ENCODE measurements at places on chromosomes 5 and 9. TPM values are rescaled to one million over a fixed set of nuclear protein-coding genes. Genes with fewer than 3 reads are reported as not detected.

TAF1L gene
- total RNA-seq = not detected

CSF2 gene
- 164 TPM for total RNA-seq

RPP25L gene
- 27.2 TPM for total RNA-seq

- DNase-seq = no peak
Measured at GRCh38 chr5:40871177-40871576, 30.0 kb downstream of the CARD6 start.

DNA sequence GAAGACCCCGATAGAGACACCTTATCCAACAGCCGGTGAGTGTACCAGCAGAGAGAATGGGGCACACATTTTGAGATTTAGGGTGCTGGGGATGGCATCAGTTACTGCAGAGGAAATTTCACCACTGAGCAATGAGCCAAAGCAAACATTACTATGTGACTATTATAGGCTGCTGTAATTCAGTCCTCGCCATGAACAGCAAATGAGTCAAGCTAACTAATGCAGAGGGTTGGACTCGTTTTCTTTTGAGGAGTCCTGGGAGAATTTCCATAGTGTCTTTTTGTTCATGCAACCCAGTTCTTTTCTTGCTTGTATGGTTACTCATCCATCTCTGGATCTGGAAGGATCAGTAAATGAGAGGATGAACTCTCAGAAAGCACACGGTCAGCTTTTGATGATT lies 323.8 kb downstream of the PSAT1 start:
- no peak for DNase-seq

- DNase-seq = no peak
Measured at GRCh38 chr9:37382161-37382981, 40.1 kb upstream of the GRHPR start.

STK10 gene
- 223 TPM for total RNA-seq

DNA sequence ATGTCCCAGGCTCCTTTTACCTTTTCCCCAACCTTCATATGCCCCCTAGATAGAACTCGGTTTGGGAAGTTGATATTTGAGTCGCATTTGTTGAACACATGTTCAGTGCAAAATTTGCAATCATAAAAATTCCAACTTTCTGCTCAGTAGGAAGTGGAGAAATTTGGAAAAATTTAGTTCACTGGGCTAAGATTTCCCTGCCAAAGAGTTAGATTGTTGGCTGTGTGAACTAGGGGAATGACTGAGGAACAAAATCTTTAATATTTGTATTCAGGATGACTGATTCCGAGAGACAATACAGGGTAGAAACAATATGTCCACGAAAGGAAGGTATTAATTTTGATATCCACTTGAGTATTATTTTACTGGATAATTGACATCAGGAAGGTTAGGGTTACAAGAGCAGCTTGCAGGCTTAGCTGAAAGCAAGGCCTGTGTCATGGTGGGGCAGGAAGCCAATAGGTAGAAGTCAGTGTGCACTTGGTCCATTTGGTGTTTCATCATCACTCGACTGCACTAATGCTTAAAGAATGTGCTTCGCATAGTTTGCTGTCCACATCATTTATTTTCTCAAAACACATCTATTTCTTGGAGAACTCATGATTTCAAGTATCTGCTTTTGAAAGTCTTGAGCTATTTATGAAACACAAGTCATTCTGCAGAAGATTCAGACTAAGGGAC lies 59.4 kb upstream of the GNA14 start:
- DNase-seq = no peak

DNA sequence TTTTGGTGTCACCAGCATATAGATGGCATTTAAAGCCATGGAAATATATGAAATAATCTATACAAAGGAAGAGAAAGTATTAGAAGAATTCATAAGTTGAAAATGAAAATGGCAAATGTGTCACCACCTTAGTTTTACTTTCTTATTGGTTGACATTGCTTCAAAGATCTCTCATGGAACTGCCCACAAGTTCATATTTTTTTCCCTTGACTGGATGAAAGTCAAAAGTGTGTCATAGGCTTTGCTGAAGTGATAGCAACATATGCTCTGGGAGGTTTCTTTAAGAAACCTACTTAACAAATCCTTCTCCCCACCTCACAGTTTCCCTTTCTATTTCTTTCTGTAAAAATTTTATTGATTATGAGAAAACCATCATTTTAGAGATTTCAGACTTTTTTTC lies 127.2 kb downstream of the VPS13A start:
- DNase-seq = no peak
